ENCODE measurements at places on chromosomes 4 and X.

GRCh38 chr4:89336818-89337420 lies 29.3 kb upstream of the GPRIN3 start:
- ATAC-seq, result no peak

- no peak for ATAC-seq
Measured at GRCh38 chr4:111602848-111603247, 542.4 kb upstream of the FAM241A start.

- no peak for ATAC-seq
Measured at GRCh38 chr4:25377572-25378436, 741 bp downstream of the ANAPC4 start.

DNA sequence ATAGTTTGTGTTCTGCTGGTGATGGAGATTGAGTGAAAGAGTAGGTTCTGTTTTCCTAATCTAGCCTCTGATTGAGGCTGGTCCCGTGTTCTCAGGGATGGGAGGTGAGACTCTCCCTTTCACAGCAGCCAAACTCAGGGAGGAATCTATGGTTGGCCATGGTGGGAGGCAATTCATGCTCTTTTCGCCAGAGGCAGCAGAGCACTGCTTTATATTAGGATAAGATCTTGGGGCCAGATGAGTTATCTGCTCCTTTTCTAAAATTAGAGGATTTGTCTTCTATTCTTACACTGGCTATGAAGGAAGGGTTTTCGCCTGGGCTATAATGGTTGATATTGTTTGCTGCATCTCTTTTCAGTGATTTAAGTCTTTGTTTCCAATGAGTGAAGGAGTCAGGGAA lies 63.9 kb upstream of the NLGN4X start:
- no peak for ATAC-seq

- ATAC-seq, result no peak
Measured at GRCh38 chr4:81166458-81167160, 48.4 kb downstream of the PRKG2 start.

DNA sequence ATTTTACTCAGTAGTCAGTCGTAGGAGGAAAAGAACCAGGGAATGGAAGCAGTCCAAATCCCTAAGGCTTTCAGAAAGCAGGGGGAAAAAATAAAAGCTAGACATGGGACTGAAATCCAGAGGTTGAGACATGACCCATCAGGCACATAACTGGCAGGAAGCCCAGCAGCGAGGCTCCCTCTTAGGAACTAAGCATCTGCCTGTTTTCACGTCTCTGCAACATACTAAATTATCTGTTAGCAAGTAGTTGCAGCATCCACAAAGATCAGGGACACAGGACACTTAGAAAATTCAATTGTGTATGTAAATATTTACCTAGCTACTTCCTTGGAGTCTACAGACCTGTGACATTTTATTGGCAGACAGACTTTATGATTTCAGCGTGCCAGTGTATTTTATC lies 118.0 kb upstream of the EDNRA start:
- ATAC-seq, result no peak

DNA sequence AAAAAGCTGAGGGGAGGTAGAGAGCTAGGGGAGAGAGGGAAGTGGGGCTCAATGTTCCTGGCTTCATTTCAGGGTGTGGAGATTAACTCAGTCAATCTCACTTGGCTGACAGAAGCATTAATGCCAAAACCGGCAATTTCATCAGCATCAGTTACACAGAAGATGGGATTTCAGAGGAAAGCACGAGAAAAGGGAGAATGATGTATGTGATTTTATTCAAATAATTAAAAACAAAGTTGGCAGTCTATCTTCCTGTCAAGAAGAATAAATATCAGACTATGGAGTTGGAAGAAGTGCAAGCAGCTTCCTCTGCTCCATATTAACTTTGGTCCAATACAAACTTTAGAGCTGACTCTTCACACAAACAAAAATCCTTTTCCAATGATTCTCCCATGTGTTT lies 29.6 kb upstream of the HCCS start:
- no peak for ATAC-seq

DNA sequence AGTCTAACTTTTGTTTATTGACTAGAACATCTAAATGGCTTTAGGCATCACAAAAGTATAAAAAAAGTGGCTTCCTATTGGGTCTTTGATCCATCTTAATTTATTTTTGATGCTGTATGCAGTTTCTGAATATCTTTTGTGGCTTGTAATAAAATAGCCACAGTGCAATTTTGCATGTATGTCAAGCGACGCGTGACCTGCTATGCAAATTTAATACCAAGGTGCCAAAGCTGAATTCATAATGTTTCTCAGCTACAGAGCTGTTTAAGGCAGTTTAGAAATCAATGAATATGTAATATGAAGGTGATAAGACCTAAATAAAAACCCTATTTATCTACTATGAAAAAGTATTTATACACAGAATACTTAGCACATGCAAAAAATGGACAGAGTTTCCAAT lies 197.8 kb downstream of the AFF2 start:
- no peak for ATAC-seq

GRCh38 chr4:82437285-82438005 lies 7.1 kb downstream of the ENOPH1 start:
- no peak for ATAC-seq

DNA sequence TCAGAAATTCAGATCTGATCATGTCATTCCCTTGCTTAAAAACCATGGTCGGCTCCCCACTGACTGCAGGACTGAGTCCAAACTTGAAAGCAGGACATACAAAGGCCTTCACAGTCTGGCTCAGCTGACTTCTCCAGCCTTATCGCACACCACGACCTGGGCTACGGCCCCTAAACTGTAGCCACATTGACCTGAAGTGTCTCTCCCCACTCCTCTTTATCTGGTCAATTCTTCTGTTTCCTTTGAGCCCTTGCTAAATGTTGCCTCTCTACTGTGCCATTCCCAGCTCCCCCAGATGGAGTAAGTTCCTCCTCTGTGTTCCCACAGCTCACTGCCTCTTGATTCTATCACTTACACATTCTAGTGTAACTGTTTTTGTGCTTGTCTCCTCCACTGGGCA lies 60.5 kb upstream of the CITED1 start:
- no peak for ATAC-seq

DNA sequence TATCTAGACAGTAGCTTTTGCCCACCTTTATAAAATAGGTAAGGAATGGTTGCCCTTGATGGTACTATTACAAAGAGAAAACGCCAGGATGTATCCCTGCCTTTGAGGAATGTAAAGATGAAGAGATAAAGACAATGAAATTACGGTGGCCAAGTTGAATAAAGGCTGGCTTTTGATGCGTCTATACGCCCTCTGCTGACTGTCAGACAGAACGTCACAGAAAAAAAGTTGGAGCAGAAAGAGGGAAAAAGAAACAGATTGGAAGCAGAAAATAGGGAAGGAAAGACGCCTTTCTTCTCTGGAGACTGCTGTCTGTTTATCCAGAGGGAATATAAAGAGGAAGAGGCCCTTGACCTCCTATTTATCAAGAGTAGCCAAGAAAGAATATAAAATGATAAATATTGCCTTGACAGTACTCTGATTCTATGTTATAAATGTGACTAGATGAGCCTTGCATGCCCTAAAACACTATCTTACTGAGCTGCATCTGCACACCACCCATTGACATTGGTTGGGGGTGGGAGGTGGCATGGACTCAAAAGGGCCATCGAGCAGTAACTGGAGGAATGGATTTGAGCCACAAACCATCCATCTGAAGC lies 30.6 kb downstream of the PCDH19 start:
- no peak for ATAC-seq

- ATAC-seq, result no peak
Measured at GRCh38 chrX:151370906-151371305, 26.1 kb upstream of the VMA21 start.

DNA sequence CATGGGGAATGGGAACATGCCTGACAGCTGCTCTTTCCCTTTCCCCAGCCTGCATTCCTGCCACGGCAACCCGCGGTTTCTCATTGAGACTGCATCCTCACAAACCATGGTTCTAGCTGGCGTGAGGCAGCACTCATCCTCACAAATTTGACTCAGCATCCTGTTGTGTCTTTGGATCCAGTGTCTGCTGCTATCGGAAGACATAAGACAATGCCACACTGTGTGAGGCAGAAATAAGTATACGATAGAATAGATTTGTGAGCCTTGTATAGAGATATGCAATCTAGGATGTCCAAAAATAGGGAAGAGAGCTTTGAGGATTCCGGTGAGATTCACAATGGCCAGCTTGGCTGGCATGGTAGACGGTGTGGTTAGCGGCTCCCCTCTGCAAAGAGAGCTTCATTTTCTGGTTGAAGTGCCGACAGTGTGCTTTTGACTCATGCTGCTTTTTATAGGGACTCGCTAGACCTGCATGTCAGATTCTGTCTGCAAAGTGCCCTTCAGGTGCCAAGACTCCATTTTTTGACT lies 161.3 kb upstream of the PSAPL1 start:
- no peak for ATAC-seq

DNA sequence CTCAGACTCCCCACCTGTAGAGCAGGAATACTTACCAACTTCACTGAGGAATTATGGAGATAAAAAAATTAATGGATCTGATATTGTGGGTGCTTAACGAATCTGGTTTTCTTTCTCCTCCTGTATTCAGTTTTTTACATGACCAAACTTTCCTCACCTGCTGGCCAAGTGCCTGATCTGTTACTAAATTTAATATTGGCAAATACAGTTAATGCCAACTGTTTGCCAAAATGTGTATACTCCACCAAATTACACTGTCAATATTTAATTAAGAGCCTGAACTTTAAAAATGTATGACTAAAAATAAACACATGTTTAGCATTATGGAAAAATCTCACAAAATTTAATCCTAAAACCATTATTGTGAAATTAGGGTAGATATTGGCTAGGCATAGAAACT lies 3.3 kb downstream of the PGRMC2 start:
- ATAC-seq, result no peak

GRCh38 chrX:24607616-24608015 lies 39.5 kb downstream of the PCYT1B start:
- no peak for ATAC-seq

- ATAC-seq, result no peak
Measured at GRCh38 chr4:182768838-182769237, 148.3 kb downstream of the DCTD start.

DNA sequence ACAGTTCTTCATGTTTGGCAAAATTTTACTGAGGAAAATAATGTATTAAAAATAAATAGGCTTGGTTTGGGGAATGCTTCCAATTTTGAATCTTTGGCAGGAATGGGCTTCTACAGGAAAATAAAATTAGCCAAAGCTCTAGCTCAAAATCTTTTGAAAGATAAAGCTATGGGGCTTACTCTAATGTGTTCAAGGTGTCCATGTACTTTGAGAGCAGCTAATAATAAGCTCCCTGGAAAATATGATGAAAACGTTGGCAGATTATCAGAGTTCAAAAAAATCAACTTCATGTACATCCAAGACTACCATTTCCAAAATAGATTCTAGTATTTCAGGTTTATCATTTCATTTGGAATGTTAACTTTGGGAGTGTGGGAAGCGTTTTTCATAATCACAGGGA lies 158.4 kb downstream of the EMCN start:
- ATAC-seq, result no peak

- no peak for ATAC-seq
Measured at GRCh38 chrX:132795181-132795580, 163.2 kb downstream of the HS6ST2 start.

Measured in gastroesophageal sphincter (tissue), 4 donors.